ENCODE measurements at places on chromosomes 13 and 19.

DNA sequence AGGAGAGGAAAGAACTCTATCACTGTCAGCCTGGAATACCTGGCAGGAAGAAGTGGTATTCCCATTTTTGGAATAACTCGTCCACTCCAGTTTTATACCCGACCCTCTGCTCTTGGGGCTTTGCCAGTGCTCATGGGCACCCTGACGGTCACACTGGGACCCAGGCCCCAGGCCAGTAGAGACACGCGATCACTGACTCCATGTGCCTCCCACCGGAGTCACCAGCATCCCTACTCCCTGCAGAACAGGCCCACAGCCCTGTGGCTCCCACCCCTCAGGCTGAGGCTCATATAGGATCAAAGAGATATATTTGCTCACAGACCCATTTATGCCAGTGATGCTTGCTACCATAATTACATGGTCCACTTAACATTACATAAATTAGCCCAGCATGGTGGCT lies 3.5 kb downstream of the GRTP1 start:
- no peak for DNase-seq

- no peak for DNase-seq
Measured at GRCh38 chr13:40169476-40169875, 497.0 kb downstream of the FOXO1 start.

DNA sequence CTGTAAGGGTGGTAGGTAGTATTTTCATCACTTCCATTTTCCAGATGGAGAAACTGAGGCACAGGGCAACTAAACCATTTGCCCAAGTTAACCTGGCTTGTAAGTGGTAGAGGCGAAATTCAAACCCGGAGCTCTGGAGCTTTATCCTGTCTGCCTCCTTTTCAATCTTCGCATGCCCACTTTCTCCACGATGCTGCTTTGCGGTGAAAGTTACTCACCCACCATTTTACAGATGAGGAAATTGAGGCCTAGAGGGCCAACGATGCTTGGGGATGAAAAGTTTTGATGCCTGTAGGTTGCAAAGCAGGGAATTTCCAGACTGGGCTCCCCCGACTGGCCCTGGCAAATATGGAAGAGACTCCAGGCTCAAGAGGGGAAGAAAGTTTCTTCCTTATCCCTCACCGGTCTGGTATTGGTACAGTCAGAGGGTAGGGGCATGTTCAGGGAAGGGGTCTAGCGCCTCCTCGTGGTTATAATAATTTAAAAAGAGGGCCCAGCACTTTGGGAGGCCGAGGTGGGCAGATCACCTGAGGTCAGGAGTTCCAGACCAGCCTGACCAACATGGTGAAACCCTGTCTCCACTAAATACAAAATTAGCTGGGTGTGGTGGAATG lies 1.9 kb upstream of the SH2D3A start:
- no peak for DNase-seq

- no peak for DNase-seq
Measured at GRCh38 chr13:104920091-104920490, 1615.4 kb downstream of the EFNB2 start.

- DNase-seq = no peak
Measured at GRCh38 chr13:87887459-87888123, 216.4 kb downstream of the SLITRK5 start.

DNA sequence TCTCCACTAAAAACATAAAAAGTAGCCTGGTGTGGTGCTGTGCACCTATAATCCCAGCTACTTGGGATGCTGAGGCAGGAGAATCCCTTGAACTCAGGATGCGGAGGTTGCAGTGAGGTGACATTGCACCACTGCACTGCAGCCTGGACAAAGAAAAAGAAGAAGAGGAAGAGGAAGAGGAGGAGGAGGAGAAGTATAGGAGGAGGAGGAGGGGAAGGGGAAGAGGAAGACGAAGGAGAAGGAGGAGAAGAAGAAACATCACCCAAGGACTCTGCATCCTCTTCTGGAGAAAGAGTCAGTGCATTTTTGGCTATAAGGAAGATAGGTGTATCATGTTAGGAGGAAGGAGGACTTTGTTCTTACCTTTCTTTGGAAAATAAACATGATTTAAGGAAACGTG lies 13.0 kb upstream of the FPR3 start:
- DNase-seq = no peak

DNA sequence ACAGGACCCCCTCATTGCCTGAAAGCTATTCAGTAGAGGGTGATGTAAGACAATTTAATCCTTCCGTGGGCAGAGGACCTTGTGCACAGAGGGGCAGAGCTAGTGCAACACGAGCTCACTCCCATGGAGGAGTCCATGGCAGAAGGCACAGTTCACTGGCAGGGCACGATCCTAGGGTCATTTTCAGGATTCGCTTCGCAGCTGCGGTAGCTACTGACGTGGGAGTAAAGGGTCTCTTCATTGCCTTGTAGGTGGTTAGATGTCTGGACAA lies 207.8 kb downstream of the FOXO1 start:
- DNase-seq = no peak

DNA sequence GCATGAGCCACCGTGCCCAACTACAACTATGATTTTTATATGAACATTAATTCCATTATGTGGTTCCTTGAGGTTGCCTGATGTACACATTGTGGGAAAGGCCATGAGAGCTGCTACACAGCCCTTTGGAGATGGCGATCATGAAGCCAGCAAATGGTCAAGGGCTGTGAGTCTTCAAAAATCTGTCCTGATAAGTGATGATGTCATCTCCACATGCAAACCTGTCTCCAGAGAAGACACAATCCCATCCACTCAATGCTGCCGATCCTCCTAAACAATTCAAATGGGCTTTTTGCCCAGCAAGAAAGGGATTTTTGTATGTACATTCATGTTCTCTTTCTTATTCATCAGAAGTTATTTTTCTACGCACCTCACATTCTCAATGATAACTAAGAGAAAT lies 17.6 kb downstream of the SIGLEC7 start:
- DNase-seq = no peak

GRCh38 chr13:55554741-55555140 lies 1586.0 kb upstream of the PRR20A start:
- DNase-seq = no peak

DNA sequence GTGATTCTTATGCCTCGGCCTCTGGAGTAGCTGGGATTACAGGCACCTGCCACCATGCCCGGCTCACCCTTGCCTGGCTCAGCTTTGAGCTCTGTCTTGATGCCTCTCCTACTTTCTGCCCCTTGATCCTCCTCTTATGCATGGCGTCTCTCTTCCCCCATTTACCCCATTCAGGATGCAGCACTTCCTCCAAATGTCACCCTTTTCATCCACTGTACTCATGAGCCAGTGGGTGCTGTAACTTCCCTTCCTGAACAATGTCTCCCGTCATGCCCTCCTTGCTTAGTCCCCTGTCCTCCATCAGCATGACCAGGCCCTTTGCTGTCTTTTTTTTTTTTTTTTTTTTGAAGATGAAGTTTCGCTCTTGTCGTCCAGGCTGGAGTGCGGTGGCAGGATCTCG lies 3.4 kb upstream of the SIGLEC9 start:
- DNase-seq = no peak

DNA sequence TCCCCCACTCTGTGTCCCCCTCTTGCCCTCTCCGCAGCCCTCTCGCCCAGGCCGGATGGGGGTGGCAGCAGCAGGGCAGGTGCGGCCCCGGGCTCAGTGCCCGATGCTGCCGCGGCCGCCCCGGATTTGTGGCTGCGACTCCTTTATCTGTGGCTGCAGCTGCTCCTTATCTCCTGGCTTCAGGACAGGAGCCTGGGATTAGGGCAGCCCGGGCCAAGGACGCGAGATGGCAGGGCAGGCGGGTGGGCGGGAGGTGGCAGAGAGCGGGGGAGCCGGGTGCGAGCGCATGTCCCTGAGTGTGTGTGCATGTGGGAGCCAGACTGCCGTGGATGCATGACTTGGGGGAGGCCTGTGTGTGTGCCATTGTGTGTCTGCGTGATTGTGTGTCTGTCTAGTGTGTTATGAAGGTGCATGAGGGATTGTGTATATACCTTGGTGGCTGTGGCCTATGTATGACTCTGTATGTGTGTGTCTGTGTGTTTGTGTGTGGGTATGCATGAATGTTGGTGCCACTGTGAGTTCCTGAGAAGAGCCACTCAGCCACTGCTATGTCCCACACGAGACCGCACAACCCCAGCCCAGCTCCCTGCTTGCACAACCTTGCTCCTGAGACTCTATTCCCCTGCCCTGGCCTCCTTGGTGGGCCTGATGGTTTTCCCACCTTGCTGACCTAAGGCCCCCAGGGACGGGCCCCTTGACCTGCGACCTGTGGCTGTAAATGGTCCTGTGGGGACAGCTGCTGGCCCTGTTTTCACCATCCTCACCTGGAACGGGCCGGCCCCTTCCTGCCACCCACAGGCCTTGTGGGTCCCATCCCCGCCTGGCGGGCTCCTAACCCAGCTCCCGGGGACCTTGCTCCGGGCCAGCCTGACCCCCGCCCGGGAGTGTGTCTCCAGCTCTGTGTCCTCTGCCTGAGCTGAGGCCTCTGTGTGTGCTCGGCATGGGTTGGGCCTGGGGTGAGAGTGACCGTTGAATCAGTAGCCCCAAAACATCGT lies 5.3 kb upstream of the NRTN start:
- peak; percentile 80 for DNase-seq

DNA sequence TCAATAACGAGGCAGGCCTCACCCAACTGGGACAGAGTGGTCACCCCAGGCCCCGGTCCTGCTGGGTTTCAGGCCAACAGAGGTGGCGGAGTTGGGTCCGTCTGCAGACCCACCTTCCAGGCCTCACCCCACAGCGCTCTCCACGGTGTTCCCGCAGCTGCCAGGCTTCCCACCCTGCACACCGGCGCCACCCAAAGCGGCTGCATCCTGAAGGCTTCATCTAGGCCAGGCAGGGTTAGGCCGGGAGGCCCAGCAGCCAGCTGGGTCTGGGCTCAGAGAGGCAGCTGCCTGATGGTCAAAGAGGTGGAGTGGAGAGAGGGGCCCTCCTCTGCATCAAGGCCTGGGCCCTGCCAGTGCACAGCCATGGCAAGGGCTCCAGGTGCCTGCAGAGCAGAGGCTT lies 44.1 kb downstream of the EPSTI1 start:
- DNase-seq = no peak

- DNase-seq = no peak
Measured at GRCh38 chr19:3608750-3609322, 2.2 kb upstream of the TBXA2R start.

DNA sequence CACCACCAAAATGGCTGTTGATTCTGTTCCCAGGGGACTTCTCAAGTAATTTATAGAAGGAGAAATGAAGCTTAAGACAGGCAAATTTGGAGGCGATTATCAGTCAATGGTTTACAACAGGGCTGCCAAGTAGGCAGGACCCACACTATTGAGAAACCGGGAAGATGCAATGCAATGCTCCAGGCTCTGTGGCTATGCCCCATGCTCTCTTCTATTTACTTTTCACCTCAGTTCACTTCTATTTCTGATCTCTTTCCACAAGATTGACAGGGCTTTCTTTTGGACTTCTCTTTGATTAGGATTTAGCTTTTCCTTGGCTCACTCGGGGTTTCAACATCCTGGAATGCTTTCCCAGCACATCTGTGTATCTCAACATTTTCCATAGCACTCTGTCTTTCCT lies 12.7 kb upstream of the RCBTB2 start:
- DNase-seq = no peak

- DNase-seq = no peak
Measured at GRCh38 chr19:50943074-50943828, 9.6 kb downstream of the KLK5 start.

GRCh38 chr19:30968210-30968609 lies 381.0 kb downstream of the TSHZ3 start:
- no peak for DNase-seq

DNA sequence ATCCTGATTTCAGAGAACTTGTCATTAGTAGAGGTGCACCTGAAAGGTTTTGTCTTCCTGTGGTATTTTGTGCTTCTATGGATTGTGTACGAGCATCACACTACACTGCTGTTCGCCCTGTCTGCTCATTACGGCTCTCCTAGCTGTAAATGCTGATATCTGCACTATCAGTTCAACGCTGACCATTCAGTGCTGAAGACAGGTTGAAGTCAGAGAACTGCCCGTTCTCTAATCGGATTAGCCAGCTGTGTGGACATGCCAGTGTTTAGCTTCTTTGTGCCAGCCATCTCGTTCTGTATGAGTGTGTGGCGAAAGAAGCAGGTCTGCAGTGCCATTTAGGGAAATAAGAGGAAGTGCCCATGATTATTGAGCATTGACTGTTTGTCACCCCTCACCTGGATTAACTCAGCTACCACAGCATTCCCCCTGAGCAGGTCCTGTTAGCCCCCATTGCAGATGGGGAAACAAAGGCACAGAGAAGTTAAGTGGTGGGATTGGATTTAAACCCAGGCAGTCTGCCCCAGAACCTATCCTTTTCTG lies 21.6 kb upstream of the C1QTNF9 start:
- DNase-seq = no peak

DNA sequence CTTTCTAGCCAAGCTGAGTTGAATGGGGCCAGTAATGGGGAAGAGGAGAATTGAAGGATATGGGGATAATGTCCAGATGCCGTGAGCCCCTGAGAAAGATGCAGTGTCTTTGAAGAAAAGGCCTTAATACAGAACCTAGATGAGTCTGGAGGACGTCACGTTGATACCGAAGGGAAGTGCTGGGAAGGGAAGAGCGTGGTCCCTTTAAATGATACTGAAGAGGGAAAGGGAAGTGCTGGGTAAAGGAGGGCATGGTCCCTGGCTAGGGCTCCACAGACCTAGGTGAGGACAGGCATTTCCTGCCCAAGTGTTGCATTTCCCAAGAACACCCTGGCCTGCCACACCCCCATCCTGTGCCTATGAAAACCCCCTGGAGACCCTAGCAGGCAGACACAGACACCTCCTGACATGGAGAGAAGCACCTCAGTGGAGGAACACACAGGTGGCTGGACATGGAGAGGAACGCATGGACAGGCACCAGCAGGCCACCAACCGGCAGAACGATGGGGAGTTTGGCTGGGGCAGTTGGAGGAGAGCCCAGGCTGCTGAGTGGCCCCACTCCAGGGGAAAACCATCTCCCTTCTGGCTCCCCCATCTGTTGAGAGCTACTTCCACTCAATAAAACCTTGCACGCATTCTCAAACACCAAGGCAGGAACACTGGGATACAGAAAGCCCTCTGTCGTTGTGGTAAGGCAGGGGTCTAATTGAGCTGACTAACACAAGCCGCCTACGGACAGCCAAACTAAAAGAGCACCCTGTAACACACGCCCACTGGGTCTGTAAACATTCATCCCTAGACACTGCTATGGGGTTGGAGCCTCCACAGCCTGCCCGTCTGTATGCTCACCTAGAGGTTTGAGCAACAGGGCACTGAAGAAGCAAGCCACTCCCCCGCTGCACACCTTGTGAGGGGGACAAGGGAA lies 34.9 kb upstream of the POMP start:
- DNase-seq = no peak

Data from stomach (tissue), 19 donors.